Forelimb muscle (tissue), 1 donor: ENCODE measurements at places on chromosomes 1 and 21. TPM values are rescaled to one million over a fixed set of nuclear protein-coding genes. Genes with fewer than 3 reads are reported as not detected.

The KIAA0319L gene
- 35.6 TPM for polyA plus RNA-seq

The CDCA8 gene
- polyA plus RNA-seq, result 7.0 TPM

The OLIG1 gene
- polyA plus RNA-seq, result 0.38 TPM

The HSD3B1 gene
- 0.09 TPM for polyA plus RNA-seq

The IL22RA1 gene
- not detected for polyA plus RNA-seq
